ENCODE measurements at places on chromosomes 12 and 14. TPM values are rescaled to one million over a fixed set of nuclear protein-coding genes. Genes with fewer than 3 reads are reported as not detected.

Gene KRT5
- polyA plus RNA-seq, result 0.56 TPM

Gene PLEKHG7
- polyA plus RNA-seq, result not detected

DNA sequence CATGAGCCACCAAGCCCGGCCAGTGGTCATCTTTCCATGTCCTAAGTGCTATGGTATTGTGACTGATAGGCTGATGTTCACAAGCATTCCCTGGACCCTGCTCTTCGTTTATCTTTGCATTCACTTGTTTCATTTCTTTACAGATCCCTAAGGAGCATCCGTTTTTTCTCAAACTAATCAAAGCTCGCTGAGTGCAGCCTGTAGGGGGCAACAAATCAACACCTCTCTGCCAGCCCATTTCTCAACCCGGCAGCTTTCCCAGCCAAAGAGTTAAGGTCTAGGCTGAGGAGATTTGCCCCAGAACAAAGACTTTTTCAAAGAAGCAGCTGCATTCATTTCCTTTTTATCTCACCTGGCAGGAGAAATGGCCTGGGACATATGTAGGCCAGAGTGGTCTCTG is 12.1 kb downstream of the SIRT4 start:
- no peaks in the 10 kb centered on the region for H3K36me3 ChIP-seq
- H3K4me3 ChIP-seq, result no peak overlapping the region
- H3K27ac ChIP-seq, result no peak overlapping the region
- peaks cover 9% of the 10 kb centered on the region for H3K4me1 ChIP-seq
- H3K27me3 ChIP-seq, result no peaks in the 10 kb centered on the region

DNA sequence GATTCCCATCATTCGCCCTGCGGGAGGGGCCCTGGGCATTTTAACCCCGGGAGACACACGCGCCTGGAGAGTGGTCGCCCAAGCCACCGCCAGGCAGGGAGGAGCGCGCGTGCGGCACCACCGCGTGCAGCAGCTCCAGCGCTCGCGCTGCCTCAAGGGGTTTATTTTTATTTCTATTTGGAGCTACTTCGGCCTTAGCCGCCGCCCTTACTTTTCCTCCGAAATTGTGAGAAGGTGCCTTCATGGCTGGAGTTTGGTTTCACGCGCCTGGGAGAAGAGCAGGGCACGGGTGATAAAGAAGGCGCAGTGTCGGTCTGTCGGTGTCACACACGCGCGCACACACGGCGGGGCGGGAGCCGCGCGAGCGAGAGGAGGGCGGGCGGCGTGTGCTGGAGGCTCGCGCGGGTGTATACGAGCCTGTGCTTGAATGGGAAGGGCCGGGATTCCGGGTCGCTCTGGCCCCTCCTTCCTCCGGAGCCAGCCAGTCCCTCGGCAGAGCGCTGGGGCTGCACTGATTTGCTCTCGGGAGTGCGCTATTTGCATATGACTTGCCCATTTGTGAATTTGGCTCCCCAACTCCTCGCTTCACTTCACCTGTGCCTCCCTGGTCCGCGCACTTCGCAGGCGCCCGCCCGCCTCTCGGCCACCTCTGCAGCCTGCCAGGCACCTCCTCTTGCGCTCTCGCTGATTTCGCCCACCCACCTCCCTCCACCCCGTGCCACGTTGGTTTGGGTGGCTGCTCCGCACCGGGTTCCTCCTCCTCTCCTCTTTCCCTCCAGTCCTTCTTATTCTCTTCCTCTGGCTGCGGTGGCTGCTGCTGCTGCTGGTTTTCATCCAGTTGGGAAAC is 932.3 kb downstream of the DIO2 start:
- no peak overlapping the region for H3K27ac ChIP-seq
- H3K36me3 ChIP-seq, result no peaks in the 10 kb centered on the region
- H3K4me3 ChIP-seq, result peak overlapping the region; percentile 51
- peak; percentile 80 for DNase-seq
- H3K27me3 ChIP-seq, result peaks cover 18% of the 10 kb centered on the region

DNA sequence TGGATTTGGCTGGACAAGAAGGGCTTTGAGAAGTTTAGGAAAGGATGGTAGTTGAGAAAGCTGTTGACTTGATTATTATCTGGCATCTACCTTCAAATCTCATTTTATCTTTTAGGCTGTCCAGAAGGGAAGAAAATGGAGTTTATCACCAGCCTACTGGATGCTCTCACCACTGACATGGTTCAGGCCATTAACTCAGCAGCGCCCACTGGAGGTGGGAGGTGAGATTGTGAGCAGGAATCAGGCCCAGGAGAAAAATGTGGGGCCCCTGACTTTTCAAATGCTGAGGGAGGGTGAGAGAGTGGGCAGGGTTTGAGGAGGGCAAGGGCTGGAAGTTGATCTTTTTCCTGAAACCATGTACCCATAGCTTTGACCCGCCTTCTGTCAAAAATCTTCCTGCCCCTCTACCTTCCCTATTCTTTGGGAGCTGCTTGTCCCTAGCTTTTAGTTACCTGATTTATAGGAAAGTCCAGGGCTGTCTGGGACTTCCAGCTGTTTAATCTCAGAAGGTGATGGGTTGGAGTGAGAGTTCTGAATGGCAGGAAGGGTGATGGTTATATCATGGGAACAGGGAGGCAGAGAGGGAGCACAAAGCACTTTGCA is 134.2 kb downstream of the SMOC1 start:
- H3K4me3 ChIP-seq, result no peak overlapping the region
- no peak overlapping the region for H3K27ac ChIP-seq
- H3K4me1 ChIP-seq, result peaks cover 3% of the 10 kb centered on the region
- no peaks in the 10 kb centered on the region for H3K36me3 ChIP-seq
- no peaks in the 10 kb centered on the region for H3K27me3 ChIP-seq

- no peaks in the 10 kb centered on the region for H3K27me3 ChIP-seq
- peaks cover 44% of the 10 kb centered on the region for H3K36me3 ChIP-seq
- H3K4me3 ChIP-seq, result no peak overlapping the region
- H3K27ac ChIP-seq, result no peak overlapping the region
Measured at GRCh38 chr12:6603095-6603567, 4.0 kb downstream of the CHD4 start.

Gene NPFF
- not detected for polyA plus RNA-seq
